CD8-positive, alpha-beta T cell (primary cell): ENCODE measurements at places on chromosomes 3 and 15. TPM values are rescaled to one million over a fixed set of nuclear protein-coding genes. Genes with fewer than 3 reads are reported as not detected.

DNA sequence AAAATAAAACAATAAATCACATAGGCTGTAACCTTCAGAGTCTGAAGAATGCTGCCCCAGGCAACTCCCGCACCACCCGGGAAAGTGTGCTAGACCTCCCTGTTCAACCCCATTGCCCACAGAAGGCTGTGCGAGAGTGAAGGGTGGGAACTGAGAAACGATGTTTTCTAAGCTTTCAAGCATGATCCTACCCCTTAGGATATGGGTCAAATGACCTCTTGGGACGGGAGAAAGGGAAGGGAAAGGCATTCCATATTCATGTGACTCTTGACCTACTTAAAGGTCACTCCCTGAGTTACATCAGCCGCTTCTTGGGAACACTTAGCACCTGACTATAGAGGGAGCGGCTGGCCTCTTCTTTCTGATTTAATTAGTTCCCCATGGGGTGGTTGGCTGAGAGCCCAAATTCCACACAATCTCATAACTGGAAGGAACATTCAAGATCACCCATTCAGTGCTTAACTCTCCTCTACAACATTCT is 114.7 kb upstream of the SLC24A5 start:
- DNase-seq, result no peak

GRCh38 chr3:188844096-188844495 is 327.7 kb upstream of the TPRG1 start:
- no peak for DNase-seq

- DNase-seq, result no peak
Measured at GRCh38 chr3:63706321-63707085, 54.0 kb downstream of the SNTN start.

- no peak for DNase-seq
Measured at GRCh38 chr15:82165948-82166376, 96.6 kb downstream of the EFL1 start.

DNA sequence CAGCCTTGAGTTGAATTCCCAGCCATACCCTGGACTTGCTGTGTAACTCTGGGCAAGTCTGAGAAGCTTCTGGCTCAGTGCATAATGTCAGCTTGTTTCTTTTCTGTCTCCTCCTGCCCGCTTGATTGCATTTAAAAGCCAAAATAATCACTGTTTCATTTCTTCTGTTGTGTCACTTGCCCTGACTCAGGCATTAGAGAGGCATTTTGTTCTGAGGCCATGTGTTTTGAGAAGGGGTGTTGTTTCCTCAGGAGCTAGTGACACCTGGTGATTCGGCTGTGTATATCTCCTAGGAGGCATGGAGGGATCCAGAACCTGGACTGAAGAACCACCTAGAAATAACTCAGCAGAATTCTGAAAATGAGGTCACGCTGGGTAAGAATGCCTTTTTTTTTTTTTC is 16.0 kb downstream of the WDR73 start:
- no peak for DNase-seq

- no peak for DNase-seq
Measured at GRCh38 chr15:60000824-60001609, 3.1 kb upstream of the FOXB1 start.

DNA sequence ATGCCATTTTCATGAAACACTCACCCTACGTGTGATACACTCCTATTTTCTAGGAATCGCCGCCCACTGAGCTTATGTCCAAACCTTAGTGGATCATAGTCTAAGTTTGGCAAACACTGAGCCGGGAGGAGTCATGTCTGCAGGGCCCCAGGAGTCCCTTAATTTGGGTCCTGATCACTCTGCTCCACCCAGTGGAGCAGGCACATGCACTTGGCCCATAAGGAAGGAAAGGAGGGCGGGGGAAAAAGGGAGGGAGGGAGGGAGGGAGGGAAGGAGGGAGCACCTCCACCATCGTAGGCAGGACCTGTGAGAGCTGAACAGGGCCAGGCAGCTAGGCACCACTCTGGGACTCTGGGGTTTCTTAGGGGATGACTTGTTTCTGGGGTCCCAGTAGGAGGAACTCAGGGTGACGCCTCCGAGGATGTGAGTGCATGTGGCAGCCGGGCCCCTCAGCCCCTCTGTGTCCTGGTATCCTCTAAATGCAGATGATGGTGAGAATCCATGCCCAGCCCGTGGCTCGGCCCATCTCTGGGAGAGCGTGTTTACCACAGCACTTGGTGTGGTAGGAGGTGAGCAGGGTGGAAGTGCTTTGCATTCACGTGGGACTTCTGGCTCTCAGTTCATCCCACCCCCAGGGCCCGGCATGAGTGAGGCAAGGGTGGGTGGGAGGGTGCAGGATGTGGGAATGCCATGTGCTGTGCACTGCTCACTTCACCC is 109.4 kb downstream of the KLF13 start:
- DNase-seq, result no peak

GRCh38 chr3:40901298-40901697 is 298.0 kb upstream of the CTNNB1 start:
- no peak for DNase-seq

GRCh38 chr3:37997342-37997741 is 6.8 kb downstream of the VILL start:
- no peak for DNase-seq

DNA sequence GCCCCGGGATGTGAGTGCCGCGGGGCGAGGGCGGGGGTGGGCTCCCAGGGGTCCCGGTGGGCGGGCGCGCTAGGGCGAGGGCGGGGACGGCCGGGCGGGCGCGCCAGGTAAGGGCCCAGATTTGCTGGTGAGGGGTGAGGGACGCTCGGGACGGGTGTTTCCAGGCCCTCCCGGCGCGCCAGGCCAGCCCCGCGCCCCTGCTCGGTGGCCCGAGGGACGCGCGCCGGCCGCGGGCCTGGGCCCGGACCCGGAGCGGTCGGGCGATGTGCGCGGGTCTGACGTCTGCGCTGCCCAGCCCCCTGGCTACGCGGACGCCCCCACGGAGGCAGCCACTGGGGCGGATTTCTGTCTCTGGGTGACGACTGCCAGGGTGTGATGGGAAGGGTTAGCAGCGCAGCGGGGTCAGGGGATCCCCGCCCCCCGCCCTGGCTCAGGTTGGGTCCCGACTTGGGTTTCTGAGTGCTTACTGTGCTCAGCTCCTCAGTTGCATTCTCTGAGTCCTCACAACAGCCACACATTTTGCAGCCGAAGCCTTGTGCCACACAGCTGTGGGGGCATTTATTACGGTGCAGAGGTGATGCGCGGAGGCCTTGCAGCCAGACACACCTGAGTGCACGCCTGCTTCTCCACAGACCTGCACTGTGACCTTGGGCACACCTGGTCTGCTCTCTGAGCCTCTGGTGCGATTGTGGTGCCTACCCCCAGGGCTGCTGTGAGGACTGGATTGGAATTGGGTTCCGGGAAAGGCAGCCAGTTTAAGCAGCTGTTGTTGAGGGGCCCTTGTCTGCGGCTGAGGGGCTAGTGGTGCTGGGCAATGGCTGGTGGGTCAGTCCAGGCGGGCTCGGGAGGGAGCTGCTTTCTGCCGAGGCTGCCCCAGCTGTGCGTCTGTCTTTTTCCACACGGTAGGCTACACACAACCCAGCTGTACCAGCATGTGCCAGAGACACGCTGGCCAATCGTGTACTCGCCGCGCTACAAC is 523 bp downstream of the HDAC11 start:
- DNase-seq, result peak; percentile 74

DNA sequence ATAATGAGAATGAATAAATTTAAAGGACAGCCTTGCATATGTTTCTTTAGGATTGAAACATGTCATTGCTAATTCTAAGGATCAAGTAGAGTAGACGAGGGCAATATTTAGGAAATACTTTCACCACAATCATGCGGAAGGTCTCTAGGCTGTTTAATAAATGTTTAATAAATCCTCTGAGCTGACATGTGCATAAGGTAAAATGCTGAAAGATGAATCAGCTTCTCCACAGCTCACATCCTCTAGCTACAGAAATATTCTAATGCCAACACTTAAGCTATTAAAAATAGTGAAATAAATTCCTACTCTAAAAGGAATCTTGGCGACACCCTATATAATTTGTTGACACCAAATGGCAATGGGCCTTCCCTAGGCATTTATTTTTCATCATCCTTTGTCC is 407.3 kb downstream of the TBL1XR1 start:
- DNase-seq, result no peak

DNA sequence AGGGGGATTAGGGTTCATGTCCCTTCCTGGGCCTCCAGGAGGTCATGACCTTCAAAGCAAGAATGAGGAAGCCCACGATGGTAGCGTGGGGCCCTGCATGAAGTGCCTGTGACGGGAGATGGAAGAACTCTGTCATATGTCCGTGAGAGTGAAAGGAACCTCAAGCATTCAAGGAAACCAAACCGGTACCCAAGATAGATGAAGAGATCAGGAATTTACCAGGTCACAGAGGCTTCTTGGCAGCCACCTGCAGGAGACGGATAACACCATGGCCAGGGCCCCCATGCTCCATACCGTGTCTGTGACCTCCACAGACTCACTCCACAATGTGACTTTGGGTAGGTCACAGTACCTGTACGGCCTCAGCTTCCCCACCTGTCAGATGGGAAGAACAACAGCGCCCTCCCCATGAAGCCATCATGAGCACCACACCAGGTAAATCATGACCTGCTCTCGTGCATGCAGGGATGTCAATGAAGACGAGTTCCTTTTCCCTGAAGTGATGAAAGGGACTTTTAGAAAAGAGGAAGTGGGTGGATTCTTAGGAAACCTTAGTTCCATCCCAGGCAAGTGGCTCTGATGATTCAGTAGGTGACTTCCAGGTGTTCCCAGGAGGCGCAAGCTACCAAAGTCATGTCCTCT is 23.3 kb upstream of the CYP11A1 start:
- no peak for DNase-seq

GRCh38 chr15:71185706-71186105 is 70.4 kb downstream of the THSD4 start:
- no peak for DNase-seq

- DNase-seq, result no peak
Measured at GRCh38 chr3:160049988-160050387, 61.4 kb downstream of the IL12A start.

DNA sequence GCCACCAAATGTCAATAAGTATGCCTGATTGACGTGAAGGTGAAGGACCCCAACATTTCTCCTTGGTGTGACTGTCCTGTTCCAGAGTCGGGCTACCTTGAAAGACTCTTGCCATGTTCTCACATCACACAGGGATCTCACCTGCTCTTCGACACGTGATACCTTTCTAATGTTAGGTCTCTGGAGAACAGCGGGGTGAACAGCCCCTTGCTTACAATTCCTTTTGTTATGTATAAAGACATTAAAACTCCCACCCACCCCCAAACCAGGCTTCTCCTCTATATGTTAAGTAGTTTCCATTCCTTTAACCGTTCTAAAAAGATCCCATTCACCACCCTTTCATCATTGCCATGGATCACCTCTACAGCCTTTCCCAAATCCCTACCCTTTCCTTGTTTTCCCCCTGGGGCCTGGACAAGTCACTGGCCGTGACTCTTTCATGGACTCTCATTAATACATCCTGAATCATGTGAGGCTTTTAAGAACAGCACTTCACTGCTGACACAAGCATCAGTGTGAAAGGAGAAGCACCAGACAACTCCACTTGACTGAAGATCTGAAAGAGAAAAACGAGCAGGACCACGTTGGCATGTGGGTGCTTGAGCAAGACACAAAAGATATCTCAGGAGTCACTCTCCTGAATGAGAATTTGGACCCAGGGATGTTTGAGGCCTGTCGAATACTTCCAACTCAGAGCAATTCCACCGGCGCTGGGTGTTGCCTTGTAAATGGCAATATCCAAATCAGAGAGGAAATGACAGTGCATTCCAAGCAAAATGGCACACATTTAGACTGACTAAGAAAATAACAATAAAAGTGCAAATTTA is 115.0 kb downstream of the FOXP1 start:
- no peak for DNase-seq

GRCh38 chr3:58150130-58150809 is 60.5 kb downstream of the DNASE1L3 start:
- no peak for DNase-seq

GRCh38 chr3:57985176-57985983 is 22.8 kb upstream of the FLNB start:
- DNase-seq, result no peak

- peak; percentile 68 for DNase-seq
Measured at GRCh38 chr15:40279437-40280141, 3.3 kb downstream of the ANKRD63 start.

DNA sequence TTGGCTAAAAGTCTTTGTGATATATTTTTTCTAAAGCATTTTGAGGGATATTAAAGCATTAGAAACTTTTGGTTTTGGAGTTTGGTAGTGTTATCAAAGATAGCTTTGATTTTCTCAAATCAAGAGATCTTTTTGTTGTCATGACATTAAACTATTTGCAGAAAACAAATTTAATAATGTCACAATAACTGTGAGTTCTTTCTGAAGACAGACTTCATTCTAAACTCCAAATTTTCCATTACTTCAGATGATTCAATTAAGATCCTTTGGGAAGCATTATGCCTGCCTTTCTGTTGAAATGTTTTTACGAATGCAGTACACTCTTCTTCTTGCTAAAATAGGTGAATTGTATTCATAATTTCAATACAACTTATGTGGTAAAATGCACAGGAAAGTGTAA is 145.4 kb downstream of the ALCAM start:
- DNase-seq, result no peak

GRCh38 chr3:98827221-98827920 is 64.2 kb downstream of the ST3GAL6 start:
- DNase-seq, result no peak

DNA sequence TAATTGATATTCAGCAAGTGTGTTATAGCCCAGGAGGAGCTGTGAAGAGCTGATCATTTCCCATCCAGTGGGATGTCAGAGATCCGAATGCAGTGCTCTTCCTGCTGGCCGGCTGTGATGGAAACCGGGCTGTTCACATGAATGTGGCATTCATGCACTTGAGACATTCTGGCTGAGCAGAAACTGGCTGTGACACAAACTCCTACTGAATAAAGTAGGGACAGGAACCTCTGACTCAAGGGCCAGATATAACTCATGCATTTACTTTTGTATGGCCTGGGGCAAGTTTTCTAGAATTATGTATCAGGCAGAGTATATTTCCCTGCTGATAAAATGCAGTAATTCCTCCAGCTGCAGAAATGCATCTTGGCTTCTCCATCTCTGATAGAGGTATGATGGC is 83.4 kb upstream of the FAM3D start:
- no peak for DNase-seq

- DNase-seq, result no peak
Measured at GRCh38 chr3:132444383-132444782, 27.1 kb downstream of the DNAJC13 start.

- DNase-seq, result no peak
Measured at GRCh38 chr3:194083637-194084224, 52.2 kb upstream of the HES1 start.

Gene MOBP
- total RNA-seq, result not detected

Gene MPI
- total RNA-seq, result 18.3 TPM

Gene C2CD4A
- 0.08 TPM for total RNA-seq

Gene CLDN1
- total RNA-seq, result not detected

Gene KLHL6
- 29.7 TPM for total RNA-seq

Gene TM2D3
- total RNA-seq, result 76.7 TPM

Gene ISY1
- 38.7 TPM for total RNA-seq

Gene CCR5
- total RNA-seq, result 7.5 TPM
